Stimulated activated CD4-positive, alpha-beta T cell treated with anti-CD3 and anti-CD28 coated beads, Interleukin-15, amount 100 ng/mL, for 24 hours (primary cell): ENCODE measurements at places on chromosomes 11 and 22.

DNA sequence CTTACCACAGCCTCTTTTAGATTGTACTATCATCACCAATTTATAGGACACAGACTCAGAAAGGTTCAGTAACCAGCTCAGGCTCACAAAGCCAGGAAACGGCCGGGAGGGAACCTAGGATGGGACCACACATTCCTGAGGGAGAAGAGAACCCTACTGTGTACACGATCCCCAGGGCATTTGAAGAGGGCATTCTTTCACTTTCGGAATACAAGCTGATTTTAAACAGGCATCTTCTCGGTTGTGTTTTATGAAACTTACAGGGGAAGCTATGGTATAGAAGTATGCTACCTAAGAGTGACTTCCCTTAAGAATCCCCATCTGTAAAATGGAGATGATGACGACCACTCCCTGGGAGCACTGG lies 19.0 kb downstream of the SMCO4 start:
- DNase-seq = no peak

GRCh38 chr11:65108469-65109123 lies 3.1 kb upstream of the TM7SF2 start:
- DNase-seq = no peak

GRCh38 chr22:35802885-35803284 lies 85.2 kb downstream of the APOL5 start:
- DNase-seq = no peak

GRCh38 chr11:133966921-133967598 lies 10.3 kb upstream of the IGSF9B start:
- DNase-seq = peak; percentile 84

DNA sequence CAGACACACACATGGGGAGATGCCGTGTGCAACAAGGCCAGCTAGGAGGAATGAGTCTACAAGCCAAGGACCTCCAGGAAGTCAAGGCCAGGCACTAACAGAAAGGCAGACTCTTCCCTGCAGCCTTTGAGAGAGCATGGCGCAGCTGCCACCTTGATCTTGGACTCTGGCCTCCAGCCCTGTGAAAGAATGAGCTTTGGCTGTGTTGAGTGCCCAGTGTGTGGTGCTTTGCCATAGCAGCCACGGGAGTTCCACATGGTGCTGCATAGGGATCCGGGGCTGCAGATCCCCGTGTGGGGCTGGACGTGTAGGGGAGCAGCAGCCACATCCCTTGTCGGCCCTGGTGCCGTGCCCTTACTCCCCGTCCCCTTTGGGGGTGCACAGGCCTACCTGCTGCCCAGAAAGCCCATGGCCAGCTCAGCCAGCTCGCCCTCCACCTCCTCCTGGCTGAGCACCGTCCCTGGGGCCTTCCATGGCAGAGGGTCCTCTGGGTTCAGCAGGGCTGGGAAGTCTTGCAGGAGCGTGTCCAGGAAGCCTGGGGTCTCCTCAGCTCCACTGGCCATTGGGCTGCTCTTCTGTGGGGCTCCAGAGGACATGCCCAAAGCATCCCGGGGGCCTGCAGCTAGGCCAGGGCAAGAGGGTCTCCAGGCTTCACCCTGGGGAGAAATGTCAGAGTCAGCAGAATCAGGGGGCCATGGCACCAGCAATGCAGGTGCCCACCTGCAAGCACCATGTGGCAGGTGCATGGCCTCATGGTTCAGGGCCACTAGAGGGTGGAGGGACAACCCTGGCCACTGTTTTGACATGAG lies 7.0 kb downstream of the PPM1F start:
- no peak for DNase-seq

GRCh38 chr11:57358543-57358961 lies 20.4 kb downstream of the P2RX3 start:
- DNase-seq = no peak

DNA sequence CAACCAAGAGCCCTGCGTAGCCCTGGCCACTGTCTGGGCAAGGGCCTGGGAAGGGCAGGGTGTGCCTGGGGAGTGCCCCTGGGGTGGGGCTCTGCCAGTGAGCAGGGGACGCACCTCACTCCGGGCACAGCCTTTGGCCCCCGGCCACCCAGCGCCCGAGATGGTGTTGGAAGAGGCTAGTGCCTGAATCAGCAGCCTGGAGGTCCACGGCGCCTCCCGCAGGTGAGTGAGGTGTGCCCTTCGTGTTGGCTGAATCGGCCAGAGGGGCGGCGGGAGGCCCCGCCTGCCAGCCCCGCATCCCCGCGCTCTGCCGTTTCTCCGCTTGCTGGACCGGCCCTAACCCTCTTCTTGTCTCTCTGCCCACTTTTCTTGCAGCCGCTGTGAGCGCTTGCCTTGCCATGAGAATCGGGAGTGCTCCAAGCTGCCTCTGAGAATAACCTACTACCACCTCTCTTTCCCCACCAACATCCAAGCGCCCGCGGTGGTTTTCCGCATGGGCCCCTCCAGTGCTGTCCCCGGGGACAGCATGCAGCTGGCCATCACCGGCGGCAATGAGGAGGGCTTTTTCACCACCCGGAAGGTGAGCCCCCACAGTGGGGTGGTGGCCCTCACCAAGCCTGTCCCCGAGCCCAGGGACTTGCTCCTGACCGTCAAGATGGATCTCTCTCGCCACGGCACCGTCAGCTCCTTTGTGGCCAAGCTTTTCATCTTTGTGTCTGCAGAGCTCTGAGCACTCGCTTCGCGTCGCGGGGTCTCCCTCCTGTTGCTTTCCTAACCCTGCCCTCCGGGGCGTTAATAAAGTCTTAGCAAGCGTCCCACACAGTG lies 60.1 kb downstream of the FBLN1 start:
- DNase-seq = no peak

DNA sequence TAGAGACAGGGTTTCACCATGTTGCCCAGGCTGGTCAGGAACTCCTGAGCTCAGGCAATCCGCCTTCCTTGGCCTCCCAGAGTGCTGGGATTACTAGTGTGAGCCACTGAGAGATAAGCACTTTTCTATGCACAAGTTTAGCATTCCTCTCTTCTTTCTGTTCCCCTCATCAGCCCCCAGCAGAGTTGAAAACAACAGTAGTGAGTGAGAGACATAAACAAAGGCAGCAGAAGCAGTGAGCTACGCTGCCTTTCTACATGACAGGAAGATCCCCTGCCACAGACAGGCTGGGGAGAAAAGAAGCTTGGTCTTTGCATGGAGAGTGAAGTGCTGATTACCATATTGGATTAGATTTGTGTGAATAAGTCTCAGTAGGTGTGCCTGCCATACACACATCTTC lies 392.0 kb upstream of the KIRREL3 start:
- no peak for DNase-seq

DNA sequence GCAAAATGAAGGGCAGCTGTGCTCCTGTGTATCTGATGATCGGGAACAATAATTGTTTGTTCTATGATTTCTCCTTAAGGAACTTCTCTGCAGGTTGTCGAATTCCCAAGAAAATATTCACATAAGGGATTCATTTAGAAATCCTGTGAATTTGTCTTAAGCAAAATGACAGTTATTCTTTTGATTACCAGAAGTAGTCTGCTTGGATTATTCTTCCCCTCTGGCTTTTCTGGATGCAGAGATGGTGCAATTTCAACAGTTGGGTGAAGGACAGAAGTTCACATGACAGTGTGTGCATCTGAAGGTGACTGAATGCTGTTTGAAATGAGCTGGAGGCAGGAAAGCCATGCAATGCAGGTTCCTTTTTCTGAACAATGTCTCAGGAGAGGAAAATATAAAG lies 137.2 kb upstream of the MTMR2 start:
- DNase-seq = no peak

DNA sequence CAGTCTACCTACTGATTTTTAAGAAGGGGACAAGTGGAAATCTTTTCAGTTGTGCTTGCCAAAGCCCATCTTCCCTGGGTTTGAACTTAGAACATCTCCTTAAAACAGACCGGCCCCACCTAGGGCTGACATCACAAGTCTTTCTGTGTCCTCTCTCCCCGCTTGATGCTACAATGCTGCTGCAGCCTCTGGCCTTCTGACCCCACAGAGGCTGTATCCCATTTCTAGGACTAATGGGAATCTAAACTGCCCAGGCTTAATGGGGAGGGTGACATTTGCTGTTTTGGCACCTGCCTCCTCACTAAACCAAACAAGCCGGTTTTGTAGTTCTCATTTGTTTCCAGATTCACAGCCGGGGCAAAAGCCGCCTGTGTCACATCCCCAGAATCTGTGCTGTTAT lies 121.3 kb upstream of the CADM1 start:
- DNase-seq = no peak

DNA sequence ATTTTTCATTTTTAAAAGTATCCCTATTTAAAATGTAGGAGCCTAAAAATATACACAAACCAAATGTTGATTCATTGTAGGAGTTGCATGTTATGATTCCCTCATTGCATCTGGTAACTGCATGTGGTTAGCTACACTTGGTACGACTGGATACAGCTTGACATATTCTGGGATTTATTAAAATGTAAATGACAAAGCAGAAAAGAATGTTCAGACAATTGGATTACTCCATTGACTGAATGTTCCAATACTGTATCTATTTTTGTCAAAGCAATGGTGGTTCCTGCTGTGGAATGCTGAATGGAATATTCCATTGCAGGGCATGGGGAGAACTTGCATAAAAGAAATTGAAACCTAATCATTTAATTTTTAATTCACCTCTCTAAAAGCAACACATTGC lies 30.8 kb downstream of the BLID start:
- DNase-seq = no peak

GRCh38 chr11:61854966-61855714 lies 27.0 kb downstream of the FADS2 start:
- DNase-seq = no peak

DNA sequence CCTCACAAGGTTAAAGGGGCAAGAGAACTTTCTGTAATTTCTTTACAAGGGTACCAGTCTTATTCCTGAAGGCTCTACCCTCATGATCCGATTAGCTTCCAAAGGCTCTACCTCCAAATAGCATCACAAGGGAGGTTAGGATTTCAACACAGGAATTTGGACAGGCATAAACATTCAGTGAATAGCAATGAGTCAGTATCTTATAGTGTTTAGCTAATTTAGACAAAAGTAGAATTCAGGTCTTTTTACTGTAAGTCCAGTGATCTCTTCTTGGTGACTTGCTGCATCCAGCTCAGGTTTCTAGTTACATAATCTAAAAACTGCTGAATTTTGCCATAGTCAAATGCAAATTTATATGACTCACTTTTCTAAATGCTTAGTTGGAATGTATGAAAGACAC lies 1995.6 kb upstream of the RAG2 start:
- DNase-seq = no peak

GRCh38 chr11:119065369-119065768 lies 2.2 kb upstream of the VPS11 start:
- DNase-seq = peak; percentile 52

DNA sequence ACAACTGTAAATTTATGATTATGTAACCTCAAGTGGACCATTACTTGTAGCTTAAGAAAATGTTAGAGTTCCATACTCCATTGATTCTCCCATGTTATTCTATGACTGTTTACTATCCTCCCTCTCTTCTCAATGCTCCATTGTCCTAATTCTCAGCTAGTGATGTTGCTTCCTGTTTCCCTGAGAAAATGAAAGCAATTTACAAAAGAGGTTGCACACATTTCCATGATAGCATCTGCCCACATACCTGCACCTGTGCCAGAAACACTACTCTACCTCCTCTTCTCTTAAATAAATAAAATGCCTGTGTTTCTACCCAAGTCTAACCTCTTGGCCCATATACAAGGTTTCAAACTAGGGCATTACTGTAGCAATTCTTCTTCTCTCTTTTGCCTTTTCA lies 1620.9 kb downstream of the FAM181B start:
- DNase-seq = no peak

GRCh38 chr11:70292863-70293262 lies 22.4 kb downstream of the PPFIA1 start:
- DNase-seq = no peak

GRCh38 chr11:9092853-9093778 lies 1.7 kb upstream of the SCUBE2 start:
- DNase-seq = no peak

DNA sequence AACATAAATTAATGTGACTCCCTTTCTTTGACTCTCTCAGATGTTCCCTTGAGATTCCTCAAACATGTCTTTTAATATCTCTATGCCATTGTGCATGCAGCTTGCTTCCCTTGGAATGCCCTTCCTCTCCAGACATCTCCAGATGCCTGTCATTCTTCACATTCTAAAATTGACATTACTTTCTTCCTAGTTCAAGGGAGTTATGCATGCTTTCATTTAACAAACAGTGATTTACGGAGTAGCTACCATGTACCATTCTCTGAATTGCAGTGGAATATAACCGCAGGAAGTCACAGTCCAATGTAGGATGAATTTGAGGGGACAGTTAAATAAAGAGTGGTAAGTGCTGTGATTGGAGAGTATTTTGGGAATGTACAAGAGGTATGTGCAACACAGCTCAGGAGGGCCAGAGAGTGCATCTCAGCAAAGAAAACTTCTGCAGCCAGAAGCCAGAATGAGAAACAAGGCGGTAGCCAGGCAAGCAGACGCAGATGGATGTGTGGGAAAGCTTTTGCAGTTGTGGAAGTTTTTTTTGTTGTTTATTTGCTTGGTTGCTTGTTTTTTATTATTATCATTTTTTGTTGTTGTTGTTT lies 18.7 kb downstream of the MMP10 start:
- no peak for DNase-seq

GRCh38 chr11:133951327-133952198 lies 5.2 kb downstream of the IGSF9B start:
- DNase-seq = no peak

- DNase-seq = peak; percentile 41
These were observed 25.6 kb downstream of the OR2AG2 start for GRCh38 chr11:6746086-6746618.

DNA sequence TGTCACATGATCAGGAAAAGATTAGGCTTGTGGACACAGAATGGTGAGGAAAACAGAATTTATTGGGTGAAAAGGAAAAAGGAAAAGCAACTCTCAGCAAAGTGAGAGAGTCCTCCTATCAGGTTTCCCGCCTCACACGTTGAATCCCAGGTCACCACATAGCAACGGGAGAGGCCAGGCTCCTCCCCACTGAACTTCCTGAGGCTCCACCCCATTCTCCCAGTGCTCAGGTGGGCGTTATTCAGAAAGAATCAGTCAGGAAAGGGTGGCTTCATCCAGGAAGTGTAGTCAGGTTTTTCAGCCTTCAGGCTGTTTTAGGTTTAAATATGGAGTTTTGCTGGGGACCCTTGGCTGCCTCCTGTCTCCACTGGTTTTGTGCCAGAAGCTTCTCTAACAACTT lies 66.9 kb downstream of the SPON1 start:
- DNase-seq = no peak

- DNase-seq = no peak
These were observed 11.1 kb upstream of the OR8B3 start for GRCh38 chr11:124409906-124410305.

DNA sequence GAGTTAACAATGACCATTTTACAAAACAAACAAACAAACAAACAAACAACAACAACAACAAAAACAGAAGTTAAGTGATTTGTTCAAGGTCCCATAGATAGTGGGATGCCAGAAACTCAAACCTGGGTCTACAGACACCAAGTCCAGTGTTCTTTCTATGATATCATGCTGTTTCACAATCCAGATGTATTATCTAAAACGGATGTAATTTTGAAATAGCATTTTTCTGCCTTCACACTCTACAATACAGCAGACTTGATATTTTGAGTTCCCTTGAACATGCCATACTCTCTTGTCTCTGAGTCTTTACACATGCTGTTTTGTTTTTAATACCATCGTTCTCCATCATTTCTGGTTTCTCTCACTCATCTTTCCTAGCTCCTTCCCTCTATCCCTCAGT lies 104.5 kb downstream of the RELT start:
- DNase-seq = no peak
